Activated CD4-positive, alpha-beta memory T cell treated with anti-CD3 and anti-CD28 coated beads for 36 hours (primary cell): ENCODE measurements at places on chromosomes 4 and X. TPM values are rescaled to one million over a fixed set of nuclear protein-coding genes. Genes with fewer than 3 reads are reported as not detected.

DNA sequence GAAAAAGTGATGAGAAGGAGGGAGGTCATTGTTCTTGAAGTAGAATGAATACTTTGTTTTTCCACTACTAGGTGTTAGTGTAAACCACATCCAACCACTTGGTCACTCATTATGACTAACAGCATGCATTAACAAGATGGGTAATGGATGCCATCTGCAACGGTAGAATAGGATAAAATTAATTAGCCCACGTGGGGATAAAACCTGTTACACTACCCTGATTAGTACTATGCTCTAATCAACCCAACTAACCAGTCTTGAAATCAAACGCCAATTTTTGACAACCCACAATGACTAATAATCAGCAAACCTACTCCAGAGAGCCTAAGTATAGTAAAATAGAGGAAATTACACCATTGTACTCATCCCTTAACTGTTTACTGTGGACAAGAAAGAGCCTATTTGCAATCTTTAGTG, 93.4 kb upstream of the MCF2 start:
- no peak for DNase-seq

DNA sequence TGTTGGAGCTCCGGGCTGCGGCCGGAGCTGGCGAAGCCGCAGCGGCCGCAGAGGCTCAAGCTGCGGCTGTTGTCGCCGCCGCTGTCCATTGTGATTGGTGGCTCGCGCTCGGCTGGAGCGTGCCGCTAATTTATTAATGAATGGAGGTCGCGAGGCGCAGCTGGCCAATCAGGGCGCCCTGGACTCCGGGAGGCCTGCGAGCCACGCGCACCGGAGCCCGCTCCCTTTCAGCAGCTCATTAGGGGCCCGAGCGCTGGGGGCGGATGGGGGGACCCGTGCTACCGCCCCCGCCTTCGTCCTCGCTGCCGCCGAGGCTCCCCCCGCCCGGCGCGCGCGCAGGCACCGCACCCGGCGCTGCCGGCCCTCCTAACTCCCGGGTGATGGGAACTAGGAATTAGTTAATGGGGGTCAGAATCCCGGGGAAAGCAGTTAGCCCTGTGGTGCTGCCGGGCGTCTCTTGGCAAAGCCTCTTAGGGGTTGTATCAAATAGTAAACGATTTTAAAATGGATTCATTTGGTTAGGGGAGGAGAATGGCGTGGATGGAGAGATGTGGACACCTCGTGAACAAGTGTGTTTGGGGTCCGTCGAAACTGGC, 589 bp upstream of the NEUROG2 start:
- no peak for DNase-seq

- DNase-seq, result no peak
Measured at GRCh38 chrX:134849390-134849789, 141.4 kb upstream of the SMIM10 start.

DNA sequence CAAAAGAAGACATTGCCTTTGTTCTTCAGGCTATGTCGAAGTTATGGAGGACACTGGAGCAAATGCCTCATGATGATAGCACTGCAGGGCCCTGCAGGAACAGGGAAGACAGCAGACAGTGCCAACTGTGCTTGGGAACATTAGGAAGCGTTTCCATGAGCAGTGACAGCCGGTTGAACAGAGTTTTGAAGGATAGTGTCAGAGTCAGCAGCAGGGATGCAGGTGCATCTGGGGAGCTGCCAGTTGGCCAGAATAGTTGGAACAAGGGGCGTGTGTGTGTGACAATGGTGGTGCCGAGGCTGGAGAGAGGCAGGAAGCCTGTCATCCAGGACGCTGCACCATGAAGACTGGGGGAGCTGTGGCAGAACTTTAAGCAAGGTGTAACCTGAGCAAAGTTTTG, 88.6 kb downstream of the SHROOM3 start:
- DNase-seq, result no peak

DNA sequence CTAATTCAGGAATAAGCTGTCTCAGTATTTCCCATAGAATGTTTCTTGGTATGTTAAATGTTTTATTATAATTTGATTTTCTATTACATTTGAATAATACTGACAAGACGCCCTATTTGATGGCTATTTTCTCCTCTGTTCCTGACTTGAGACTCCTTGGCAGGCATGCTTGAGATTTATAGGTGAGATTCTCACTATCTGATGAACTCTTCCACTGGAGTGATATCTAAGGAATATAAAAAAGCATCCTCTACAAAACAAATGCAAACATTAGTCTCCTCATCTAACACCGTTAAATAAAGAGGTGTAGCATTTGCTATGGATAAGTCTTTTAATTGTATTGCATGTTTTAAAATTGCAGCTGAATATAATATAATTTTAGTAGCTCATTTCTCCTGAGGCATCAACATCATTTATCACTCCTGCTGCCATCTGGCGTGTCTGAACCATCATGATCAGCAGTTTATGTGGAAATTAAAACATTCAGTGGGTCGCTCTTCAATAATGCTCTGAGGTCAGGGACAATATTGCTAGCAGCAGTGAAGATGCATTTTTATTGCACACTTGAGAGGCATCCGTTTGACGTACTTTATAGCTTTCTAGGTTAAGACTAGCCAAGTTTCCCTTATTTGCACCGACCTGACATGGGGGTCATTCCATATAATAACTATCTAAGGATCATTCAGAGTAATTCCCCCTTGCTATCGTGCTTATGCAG, 210.4 kb upstream of the GALNTL6 start:
- DNase-seq, result no peak

- no peak for DNase-seq
Measured at GRCh38 chrX:103373581-103373980, 2.8 kb upstream of the BEX3 start.

CLCN4 gene
- not detected for total RNA-seq

DDX3X gene
- total RNA-seq, result 218 TPM
